Natural killer cell treated with Interleukin-12 subunit alpha and Interleukin-12 subunit beta and Interleukin-15 and Interleukin-18, amount 100 ng/mL, for 72 hours (primary cell): ENCODE measurements at places on chromosomes 7 and 10. TPM values are rescaled to one million over a fixed set of nuclear protein-coding genes. Genes with fewer than 3 reads are reported as not detected.

DNA sequence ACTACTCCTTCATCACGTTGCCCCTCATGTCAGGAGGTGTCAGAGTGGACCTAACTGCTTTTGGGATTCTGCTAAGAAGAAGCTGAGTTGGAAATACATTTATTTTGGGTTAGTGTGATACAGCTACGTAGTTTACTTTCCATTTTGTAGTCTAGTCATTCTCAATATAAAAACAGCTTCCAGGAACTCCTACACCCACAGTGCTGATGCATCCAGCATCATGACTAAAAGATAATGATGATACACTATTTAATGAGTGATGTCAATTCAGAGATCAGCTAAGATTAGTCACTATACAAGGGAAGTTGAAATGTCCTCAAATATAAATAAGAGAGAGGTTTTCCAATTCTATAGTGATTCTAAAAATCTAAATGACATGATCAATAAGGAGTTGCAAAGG, 264.2 kb upstream of the SLC26A5 start:
- no peaks in the 10 kb centered on the region for H3K4me1 ChIP-seq
- H3K27ac ChIP-seq: no peak overlapping the region
- H3K27me3 ChIP-seq: no peaks in the 10 kb centered on the region
- no peaks in the 10 kb centered on the region for H3K36me3 ChIP-seq
- DNase-seq: no peak

- no peaks in the 10 kb centered on the region for H3K4me1 ChIP-seq
- no peak overlapping the region for H3K27ac ChIP-seq
- H3K36me3 ChIP-seq: no peaks in the 10 kb centered on the region
- no peak for DNase-seq
Observed at GRCh38 chr10:90087197-90088023, 386.0 kb downstream of the KIF20B start.

GRCh38 chr7:46011059-46011458, 90.0 kb upstream of the IGFBP3 start:
- no peak overlapping the region for H3K27ac ChIP-seq
- no peaks in the 10 kb centered on the region for H3K27me3 ChIP-seq
- no peaks in the 10 kb centered on the region for H3K4me1 ChIP-seq
- H3K36me3 ChIP-seq: no peaks in the 10 kb centered on the region
- H3K4me3 ChIP-seq: no peak overlapping the region
- no peak for DNase-seq

- no peaks in the 10 kb centered on the region for H3K4me1 ChIP-seq
- DNase-seq: no peak
- H3K27ac ChIP-seq: no peak overlapping the region
- H3K4me3 ChIP-seq: no peak overlapping the region
Observed at GRCh38 chr7:32400676-32401075, 89.5 kb downstream of the LSM5 start.

GRCh38 chr7:2034291-2035201, 198.2 kb downstream of the MAD1L1 start:
- peaks cover 38% of the 10 kb centered on the region for H3K4me1 ChIP-seq
- DNase-seq: peak; percentile 44
- H3K4me3 ChIP-seq: no peak overlapping the region
- H3K27me3 ChIP-seq: peaks cover 5% of the 10 kb centered on the region

GRCh38 chr10:32454148-32454547, 8.2 kb downstream of the CCDC7 start:
- H3K27me3 ChIP-seq: no peaks in the 10 kb centered on the region
- DNase-seq: no peak
- H3K4me3 ChIP-seq: no peak overlapping the region
- no peak overlapping the region for H3K27ac ChIP-seq
- peaks cover 15% of the 10 kb centered on the region for H3K36me3 ChIP-seq
- peaks cover 7% of the 10 kb centered on the region for H3K4me1 ChIP-seq

GRCh38 chr10:108791794-108792474, 1131.4 kb downstream of the XPNPEP1 start:
- H3K4me1 ChIP-seq: no peaks in the 10 kb centered on the region
- peaks cover 6% of the 10 kb centered on the region for H3K36me3 ChIP-seq
- no peaks in the 10 kb centered on the region for H3K27me3 ChIP-seq
- no peak overlapping the region for H3K4me3 ChIP-seq

- H3K27ac ChIP-seq: no peak overlapping the region
- no peak for DNase-seq
- H3K4me3 ChIP-seq: no peak overlapping the region
- H3K27me3 ChIP-seq: no peaks in the 10 kb centered on the region
- no peaks in the 10 kb centered on the region for H3K4me1 ChIP-seq
- H3K36me3 ChIP-seq: no peaks in the 10 kb centered on the region
Observed at GRCh38 chr7:33156441-33156840, 27.1 kb downstream of the BBS9 start.

- no peaks in the 10 kb centered on the region for H3K27me3 ChIP-seq
- H3K27ac ChIP-seq: no peak overlapping the region
- no peak for DNase-seq
- H3K36me3 ChIP-seq: peaks cover 29% of the 10 kb centered on the region
- peaks cover 12% of the 10 kb centered on the region for H3K4me1 ChIP-seq
Observed at GRCh38 chr10:26573674-26574073, 123.8 kb upstream of the PDSS1 start.

DNA sequence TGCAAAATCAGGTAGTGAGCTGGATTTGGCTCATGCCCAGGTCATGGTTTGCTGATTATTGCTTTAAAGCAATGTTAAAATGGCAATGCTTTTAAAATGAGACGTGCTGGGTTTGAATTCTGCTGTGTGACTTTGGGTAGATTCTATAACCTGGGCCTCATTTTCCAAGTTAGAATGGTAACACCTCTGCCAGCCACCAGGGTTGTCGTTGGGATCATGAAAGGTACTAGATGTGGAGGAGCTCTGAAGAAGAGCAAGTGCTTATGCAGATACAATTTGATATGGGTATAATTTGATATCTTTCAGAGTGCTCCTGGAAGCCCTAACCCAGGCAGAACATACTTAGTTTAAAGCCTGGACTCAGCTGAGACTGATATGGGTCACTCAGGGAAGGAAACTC, 60.0 kb downstream of the EVX1 start:
- H3K4me1 ChIP-seq: no peaks in the 10 kb centered on the region
- peaks cover 34% of the 10 kb centered on the region for H3K27me3 ChIP-seq
- no peak for DNase-seq
- H3K27ac ChIP-seq: no peak overlapping the region
- no peak overlapping the region for H3K4me3 ChIP-seq
- no peaks in the 10 kb centered on the region for H3K36me3 ChIP-seq

GRCh38 chr7:5457245-5457735, 33.7 kb upstream of the TNRC18 start:
- no peak for DNase-seq
- no peaks in the 10 kb centered on the region for H3K36me3 ChIP-seq
- peaks cover 6% of the 10 kb centered on the region for H3K27me3 ChIP-seq
- H3K4me3 ChIP-seq: no peak overlapping the region

DNA sequence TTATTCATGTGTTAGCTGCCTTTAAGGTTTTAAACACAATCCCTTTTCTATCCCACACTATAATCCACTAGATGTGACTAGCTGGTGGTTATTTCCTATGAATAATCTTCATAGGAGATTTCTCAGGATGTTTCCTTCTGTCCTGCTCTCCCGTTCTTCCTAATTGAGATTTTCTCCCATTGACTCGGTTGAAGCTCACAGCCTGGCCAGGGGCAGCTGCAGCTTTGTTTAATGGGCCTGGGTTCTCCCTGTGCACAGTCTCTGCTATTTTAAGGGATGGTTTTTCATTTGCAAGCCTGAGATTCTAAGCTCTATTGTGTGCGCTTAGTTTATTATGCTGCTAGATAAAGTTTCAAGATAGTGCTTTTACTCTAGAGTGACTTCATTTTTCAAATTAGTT, 283.4 kb upstream of the AOAH start:
- no peak for DNase-seq
- H3K4me1 ChIP-seq: peaks cover 8% of the 10 kb centered on the region
- peaks cover 6% of the 10 kb centered on the region for H3K36me3 ChIP-seq
- no peaks in the 10 kb centered on the region for H3K27me3 ChIP-seq

GRCh38 chr10:101050208-101051069, 11.3 kb upstream of the KAZALD1 start:
- peaks cover 6% of the 10 kb centered on the region for H3K36me3 ChIP-seq
- peaks cover 18% of the 10 kb centered on the region for H3K4me1 ChIP-seq
- DNase-seq: peak; percentile 77
- no peak overlapping the region for H3K27ac ChIP-seq
- H3K27me3 ChIP-seq: peaks cover 48% of the 10 kb centered on the region

- H3K27me3 ChIP-seq: peaks cover 2% of the 10 kb centered on the region
- DNase-seq: no peak
- H3K4me3 ChIP-seq: no peak overlapping the region
- no peaks in the 10 kb centered on the region for H3K36me3 ChIP-seq
- no peaks in the 10 kb centered on the region for H3K4me1 ChIP-seq
Observed at GRCh38 chr10:18497806-18498369, 153.5 kb downstream of the NSUN6 start.

GRCh38 chr10:24849501-24850299, 102.7 kb downstream of the PRTFDC1 start:
- H3K4me1 ChIP-seq: peaks cover 2% of the 10 kb centered on the region
- H3K4me3 ChIP-seq: no peak overlapping the region
- no peaks in the 10 kb centered on the region for H3K36me3 ChIP-seq
- no peak overlapping the region for H3K27ac ChIP-seq
- no peak for DNase-seq

DNA sequence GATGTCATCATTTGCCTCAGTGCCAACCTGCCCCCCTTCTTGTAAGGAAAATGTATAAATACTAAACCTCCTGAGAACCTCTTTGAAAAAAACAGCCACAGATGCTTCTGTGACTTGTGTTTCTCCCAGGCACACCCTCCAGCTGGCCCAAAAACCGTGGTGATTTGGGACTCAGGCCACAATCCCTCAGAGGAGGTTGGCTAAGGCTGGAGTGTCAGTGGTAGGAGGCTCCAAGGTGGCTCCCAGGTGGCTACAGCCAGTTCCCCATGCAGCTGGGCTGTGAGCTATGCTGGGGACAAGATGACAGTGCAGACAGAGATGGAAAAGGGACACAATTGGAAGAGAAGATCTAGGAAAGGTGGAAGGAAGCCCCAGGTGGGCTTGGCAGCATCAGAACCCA, 104.7 kb downstream of the CPXM2 start:
- H3K27ac ChIP-seq: no peak overlapping the region
- peaks cover 39% of the 10 kb centered on the region for H3K27me3 ChIP-seq
- no peaks in the 10 kb centered on the region for H3K4me1 ChIP-seq
- no peak for DNase-seq

- H3K4me1 ChIP-seq: no peaks in the 10 kb centered on the region
- no peak overlapping the region for H3K27ac ChIP-seq
- no peak for DNase-seq
- no peaks in the 10 kb centered on the region for H3K36me3 ChIP-seq
Observed at GRCh38 chr10:106106114-106106513, 1058.4 kb downstream of the SORCS1 start.

- peaks cover 3% of the 10 kb centered on the region for H3K4me1 ChIP-seq
- no peaks in the 10 kb centered on the region for H3K27me3 ChIP-seq
- no peak for DNase-seq
- H3K27ac ChIP-seq: peak overlapping the region; percentile 9
- no peak overlapping the region for H3K4me3 ChIP-seq
Observed at GRCh38 chr10:101995451-101996063, 60.4 kb downstream of the ARMH3 start.

- DNase-seq: no peak
- no peak overlapping the region for H3K4me3 ChIP-seq
- no peaks in the 10 kb centered on the region for H3K4me1 ChIP-seq
- H3K36me3 ChIP-seq: no peaks in the 10 kb centered on the region
- H3K27me3 ChIP-seq: peaks cover 12% of the 10 kb centered on the region
Observed at GRCh38 chr10:24501056-24501711, 222.5 kb downstream of the ARHGAP21 start.

The SEMA4G gene
- 0.19 TPM for total RNA-seq

The CPN1 gene
- not detected for total RNA-seq

The SMKR1 gene
- 3.6 TPM for total RNA-seq

The NUTM2E gene
- total RNA-seq: not detected

The TSPAN13 gene
- total RNA-seq: 4.1 TPM

The SLC35B4 gene
- total RNA-seq: 32.0 TPM

The FOXI2 gene
- total RNA-seq: not detected

The PTPRN2 gene
- 0.74 TPM for total RNA-seq

The PLAC9 gene
- total RNA-seq: not detected

The WDR86 gene
- total RNA-seq: not detected

The IDE gene
- total RNA-seq: 41.4 TPM
